Effector memory CD4-positive, alpha-beta T cell (primary cell): ENCODE measurements at places on chromosomes 13 and 19.

- DNase-seq, result no peak
Observed at GRCh38 chr13:35549481-35549880, 73.0 kb upstream of the MAB21L1 start.

DNA sequence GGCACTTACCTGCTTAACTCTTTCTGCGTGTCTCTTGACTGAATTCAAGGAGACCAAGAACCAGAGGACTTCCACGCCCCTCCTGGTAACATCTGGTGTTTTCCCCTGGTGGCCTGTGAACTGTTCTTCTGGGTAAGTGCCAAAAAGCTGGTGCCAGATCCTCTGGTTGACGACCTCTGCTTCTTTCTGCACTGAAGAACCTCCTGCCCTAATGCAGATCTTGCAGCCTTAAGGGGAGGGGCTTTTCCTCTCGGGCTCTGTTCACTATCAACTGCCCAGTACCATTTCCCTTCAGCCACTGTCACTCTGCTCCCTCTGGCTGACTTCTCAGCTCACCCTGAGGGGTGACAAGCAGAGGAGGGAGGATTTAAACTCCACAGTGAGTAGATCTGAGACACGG is 6.1 kb upstream of the ERVV-1 start:
- no peak for DNase-seq

- no peak for DNase-seq
Observed at GRCh38 chr19:7497292-7497691, 8.5 kb upstream of the PEX11G start.

- DNase-seq, result no peak
Observed at GRCh38 chr19:41449865-41450178, 6.9 kb downstream of the ERICH4 start.

DNA sequence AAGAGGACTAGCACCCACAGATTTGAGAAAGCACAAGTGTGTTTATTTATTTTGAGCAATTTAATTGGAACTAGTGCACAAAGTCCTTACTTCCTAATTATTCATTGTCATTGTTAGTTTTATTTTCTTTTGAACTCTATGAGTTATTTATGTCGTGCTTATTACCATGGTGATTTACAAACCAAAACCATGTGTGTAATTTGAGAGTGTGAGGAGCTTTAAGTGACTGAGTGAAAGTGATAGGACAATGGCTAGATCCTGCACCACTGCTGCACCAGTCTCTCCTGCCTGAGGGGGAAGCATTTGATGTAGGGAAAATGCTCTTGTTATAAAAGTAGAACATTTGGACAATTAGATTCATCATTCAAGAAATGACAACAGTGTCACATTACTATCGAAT is 172.3 kb upstream of the KLF12 start:
- DNase-seq, result no peak
